ENCODE measurements at places on chromosomes 4 and X.
A peak's percentile ranks its signal among the peaks of the same experiment; 100 is the strongest.

DNA sequence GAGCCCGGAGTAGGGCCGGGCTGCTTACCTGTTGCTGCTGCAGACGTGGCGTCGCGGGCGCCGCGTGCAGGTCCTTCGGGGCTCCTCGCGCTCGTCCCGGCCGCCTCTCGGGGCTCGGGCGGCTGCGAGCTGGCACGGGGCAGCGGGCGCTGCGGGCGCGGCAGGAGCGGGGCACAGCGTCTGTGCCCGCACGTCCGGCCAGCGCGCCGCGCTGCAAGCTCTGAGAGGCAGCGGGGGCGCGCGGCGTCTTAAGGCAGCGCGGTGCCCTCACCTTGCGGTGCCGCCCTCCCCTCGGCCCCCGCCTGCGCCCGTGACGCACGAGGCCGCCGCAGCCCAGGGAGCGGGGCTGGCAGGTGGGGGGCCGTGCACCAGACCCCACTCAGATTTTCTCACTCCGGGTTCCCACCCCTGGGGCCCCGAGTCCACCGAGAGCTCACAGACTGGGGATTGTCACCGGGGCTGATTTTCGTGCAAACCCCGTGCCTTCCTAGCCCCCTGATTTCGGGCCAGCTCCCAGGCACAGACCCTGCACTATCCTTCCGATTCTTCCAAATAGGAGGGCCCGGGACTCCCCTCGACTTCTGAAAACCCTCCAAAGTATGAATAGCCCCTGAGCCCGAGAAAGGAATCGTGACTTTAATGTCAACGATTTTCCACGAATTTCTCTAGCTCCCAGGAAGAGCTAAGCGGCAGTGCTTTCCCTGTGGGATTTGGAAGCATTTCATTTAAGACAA lies at the start of gene GPR101:
GPR101 (minus strand) TSS at position 222 of the 734 bp plus-strand sequence. CDS start 2,321 bp downstream, outside the sequence.
- no peak for DNase-seq

- no peak for DNase-seq
Measured at GRCh38 chrX:78357342-78358055, 30.1 kb upstream of the CYSLTR1 start.

GRCh38 chrX:129987871-129988270 lies 5.4 kb downstream of the BCORL1 start:
- no peak for DNase-seq

DNA sequence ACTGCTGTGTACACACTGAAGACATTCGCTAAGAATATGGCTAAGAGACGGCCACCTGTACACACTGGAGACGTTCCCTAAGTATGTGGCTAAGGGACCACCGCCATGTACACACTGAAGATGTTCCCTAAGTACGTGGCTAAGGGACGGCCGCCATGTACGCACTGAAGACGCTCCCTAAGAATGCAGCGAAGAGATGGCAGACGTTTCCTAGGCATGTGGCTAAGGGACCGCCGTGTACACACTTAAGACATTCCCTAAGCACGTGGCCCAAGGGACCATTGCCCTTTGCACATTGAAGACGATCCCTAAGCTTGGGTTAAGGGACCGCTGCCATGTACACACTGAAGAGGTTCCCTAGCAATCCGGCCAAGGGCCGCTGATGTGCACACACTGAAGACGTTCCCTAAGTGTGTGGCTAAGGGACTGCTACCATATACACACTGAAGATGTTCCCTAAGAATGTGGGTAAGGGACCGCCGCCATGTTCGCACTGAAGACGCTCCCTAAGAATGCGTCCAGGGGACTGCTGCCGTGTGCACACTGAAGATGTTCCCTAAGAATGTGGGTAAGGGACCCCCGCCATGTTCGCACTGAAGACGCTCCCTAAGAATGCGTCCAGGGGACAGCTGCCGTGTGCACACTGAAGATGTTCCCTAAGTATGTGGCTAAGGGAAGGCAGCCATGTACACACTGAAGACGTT lies 36.7 kb downstream of the DHRSX start:
- no peak for DNase-seq

DNA sequence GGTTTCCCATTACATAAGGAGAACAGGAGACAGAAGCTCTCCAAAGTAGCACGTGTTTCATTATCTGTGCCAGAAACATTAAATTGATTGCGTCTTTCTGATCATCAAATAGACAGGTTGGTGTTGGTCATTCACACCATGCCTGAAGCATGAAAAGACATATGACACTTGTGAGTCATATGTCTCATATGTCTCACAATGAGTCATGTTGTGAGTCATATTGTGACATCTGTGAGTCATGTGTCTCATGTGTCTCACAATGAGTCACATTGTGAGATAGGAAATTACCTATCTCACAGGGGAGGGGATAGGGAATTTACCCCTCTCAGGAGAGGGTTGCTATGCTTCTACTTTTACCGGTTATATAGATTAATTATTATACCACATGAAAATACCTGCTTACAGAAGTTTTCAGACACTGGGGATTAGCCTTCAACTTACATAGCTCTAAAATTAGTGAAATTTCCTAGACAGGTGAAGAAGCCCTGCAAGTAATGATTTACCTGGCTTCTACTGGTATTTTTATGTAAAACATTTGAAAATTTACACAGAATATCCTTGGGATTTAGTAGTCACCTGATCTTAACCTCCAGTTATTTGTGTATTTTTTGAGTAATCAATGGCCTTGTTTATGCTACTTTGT lies 80.8 kb downstream of the NPFFR2 start:
- DNase-seq = peak; percentile 28

DNA sequence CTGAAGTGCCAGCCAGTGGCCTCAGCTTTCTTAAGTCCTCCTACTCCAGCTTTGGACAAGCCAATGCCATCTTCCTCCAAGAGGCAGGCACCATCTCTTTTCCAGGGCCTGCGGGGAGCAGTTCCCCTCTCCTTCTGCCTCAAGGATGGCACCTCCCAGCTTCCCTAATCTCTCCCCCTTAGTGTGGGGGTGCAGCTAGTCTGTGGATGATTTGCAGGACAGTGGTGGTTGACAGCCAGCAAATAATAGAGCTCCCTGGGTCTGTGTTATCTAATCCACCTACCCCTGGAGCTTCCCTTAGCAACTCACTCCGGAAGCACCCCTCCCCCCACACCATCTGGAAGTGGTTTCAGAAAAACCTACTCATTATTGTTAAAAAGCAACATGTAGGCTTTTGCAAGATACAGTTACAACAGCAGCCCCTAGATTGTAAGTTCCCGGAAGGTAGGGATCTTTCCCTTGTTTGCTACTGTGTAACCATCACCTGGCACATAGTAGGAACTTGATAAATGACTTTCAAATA lies 247.1 kb downstream of the BCOR start:
- peak; percentile 58 for DNase-seq

GRCh38 chr4:5824227-5824626 lies 68.7 kb downstream of the CRMP1 start:
- DNase-seq = no peak

GRCh38 chr4:76950052-76950955 lies 752 bp downstream of the SEPTIN11 start:
- DNase-seq = peak; percentile 74

GRCh38 chrX:154791467-154791866 lies 13.8 kb downstream of the MPP1 start:
- DNase-seq = no peak
